Right atrium auricular region (tissue), 2 donors: ENCODE measurements at places on chromosomes 2 and 18. TPM values are rescaled to one million over a fixed set of nuclear protein-coding genes. Genes with fewer than 3 reads are reported as not detected.

The CCDC150 gene
- total RNA-seq = 0.79 TPM

The MAPK4 gene
- total RNA-seq = 17.9 TPM

The SERPINB3 gene
- total RNA-seq = not detected

The ICA1L gene
- total RNA-seq = 8.6 TPM

The YWHAQ gene
- 139 TPM for total RNA-seq

The ST6GAL2 gene
- total RNA-seq = 0.59 TPM

The TUBB6 gene
- total RNA-seq = 158 TPM

The COLEC12 gene
- total RNA-seq = 15.3 TPM

The PJVK gene
- 0.59 TPM for total RNA-seq
